NCI-H146 (cell line): ENCODE measurements at places on chromosomes 2 and 18.

- peak; percentile 91 for DNase-seq
Measured at GRCh38 chr2:131125195-131125757, 20.1 kb downstream of the PLEKHB2 start.

GRCh38 chr18:23933407-23933806 is 81.1 kb upstream of the TTC39C start:
- DNase-seq: no peak

- no peak for DNase-seq
Measured at GRCh38 chr2:64114063-64114911, 29.9 kb downstream of the PELI1 start.

GRCh38 chr2:97868986-97869721 is 126.6 kb downstream of the TMEM131 start:
- no peak for DNase-seq

- no peak for DNase-seq
Measured at GRCh38 chr2:31247711-31248110, 13.8 kb downstream of the EHD3 start.
